AG20443 (cell line): ENCODE measurements at places on chromosomes 4 and X.
A peak's percentile ranks its signal among the peaks of the same experiment; 100 is the strongest.

DNA sequence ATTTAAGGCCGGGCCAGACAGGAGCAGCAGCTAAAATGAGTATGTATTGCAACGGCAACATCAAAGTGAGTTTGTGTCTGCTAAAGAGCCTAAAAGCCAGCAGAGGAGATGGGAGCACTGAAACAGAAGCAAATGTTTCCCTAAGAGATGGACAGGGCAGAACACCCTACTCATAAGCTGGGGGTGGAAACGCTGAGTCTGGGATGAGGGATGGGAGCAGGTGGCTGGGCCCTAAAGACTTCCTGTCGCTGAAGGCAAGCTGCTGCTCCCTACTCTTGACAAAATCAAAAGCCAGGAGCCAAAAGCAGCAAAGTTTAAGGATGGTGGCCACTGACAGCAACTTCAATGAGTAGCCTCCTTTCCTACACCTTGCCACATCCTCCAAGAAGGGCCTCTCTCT, 40.6 kb upstream of the NAP1L5 start:
- DNase-seq: no peak

DNA sequence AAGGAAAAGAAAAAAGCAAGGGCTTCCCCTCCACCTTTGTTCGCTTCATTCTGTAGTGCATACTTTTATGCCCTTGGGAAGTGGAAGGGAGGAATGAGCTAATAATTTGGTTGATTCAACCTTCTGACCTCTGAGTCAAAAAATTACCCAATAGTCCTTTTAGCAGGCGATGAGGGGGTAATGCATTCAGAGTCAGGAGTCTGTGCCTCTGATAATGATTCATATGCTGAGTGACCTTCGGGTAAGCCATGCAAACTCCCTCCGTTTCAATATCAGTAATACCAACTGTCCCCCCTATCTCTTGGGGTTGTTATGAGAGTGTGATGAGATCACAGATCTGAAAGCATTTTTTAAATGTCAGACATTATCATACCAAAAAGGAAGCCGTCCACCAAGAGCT, 41.6 kb upstream of the ACSL4 start:
- DNase-seq: peak; percentile 70

DNA sequence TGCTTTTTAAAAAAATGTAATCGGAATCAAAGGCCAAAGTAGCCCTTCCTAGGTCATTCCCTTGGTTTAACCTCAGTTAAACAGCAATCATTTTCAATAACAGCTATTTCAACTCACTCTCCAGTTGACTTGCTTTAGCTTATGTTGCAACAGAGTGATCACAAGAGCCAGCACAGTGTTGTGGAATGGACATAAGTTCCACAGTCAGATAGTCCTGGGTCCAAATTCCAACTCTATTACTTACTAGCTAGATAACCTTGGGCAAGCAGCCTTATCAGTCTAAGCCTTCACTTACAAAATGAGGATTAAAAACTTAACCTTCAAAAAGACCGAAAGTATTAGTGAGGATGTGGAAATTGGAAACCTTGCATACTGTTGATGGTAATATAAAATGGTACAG, 9.2 kb upstream of the GPC3 start:
- no peak for DNase-seq

DNA sequence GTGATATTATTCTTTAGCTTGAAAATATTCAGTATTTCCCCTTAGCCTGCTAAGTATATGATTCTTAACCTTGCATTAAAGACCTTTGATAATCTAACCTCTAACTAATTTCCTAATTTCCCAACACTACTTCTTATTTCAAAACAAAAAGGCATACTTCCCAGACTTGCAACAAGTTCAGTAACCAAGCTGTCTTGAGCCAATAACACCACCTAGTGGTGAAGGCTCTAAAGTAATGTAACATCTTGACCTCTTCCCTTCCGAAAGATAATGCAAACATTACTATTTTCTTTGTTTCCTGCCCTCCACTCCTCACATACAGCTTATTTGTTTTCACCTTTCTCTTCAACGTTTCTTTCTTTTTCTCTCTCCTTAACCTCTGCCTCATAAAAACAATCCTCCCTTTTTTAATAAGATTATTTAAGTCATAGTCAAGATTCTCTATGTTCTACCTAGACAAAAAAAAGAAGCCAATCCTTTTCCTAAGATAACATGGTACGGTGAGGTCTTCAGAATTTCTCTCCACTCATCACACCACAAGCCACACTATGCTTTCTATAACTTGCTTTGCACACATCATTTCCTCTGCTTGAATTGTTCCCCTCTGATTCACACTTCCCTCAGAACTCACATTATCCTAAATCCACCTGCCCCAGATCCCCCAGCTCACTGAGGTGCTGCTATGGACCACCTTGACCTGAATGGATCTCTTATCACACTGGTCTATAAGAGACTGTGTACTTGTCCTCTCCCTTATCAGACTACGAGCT, 3.5 kb downstream of the FAT1 start:
- no peak for DNase-seq

- DNase-seq: no peak
Observed at GRCh38 chr4:147594107-147594506, 23.1 kb upstream of the TMEM184C start.
